NCI-H2081 (cell line): ENCODE measurements at places on chromosomes 7 and 10.

DNA sequence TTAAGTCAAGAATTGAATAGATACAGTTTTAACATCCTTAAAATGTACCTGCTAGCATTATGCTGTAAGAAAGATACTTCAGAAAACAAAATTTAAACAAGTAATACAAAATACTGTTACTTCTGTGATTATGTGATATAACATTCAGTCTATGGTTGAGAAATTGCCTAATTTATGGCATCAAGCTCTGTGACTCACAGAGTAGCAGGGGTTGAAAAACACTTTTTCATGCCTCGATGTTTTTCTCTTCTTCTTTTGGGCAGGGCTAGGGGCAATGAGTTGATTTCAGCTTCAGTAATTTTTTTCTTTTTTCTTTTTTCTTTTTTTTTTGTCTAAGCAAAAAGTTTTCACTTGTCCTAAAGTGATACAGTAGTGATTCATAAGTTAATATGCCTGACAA, 209.2 kb downstream of the MBL2 start:
- DNase-seq, result no peak

GRCh38 chr10:113020838-113021237, 70.8 kb downstream of the TCF7L2 start:
- DNase-seq, result peak; percentile 58

DNA sequence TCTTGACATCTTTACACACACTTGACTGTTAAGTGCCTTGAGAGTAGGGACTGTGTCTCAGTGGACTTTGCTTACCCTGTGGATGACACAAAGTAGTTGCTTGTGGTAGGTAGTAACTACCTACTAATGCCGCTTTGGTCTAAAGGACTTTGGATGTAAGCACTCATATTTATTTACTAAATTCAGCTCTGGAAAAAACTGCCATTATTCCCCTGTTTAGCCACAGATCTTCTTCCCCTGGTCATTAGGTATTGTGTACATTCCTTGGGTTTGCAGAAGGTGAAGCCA, 2.8 kb upstream of the VDAC2 start:
- no peak for DNase-seq

DNA sequence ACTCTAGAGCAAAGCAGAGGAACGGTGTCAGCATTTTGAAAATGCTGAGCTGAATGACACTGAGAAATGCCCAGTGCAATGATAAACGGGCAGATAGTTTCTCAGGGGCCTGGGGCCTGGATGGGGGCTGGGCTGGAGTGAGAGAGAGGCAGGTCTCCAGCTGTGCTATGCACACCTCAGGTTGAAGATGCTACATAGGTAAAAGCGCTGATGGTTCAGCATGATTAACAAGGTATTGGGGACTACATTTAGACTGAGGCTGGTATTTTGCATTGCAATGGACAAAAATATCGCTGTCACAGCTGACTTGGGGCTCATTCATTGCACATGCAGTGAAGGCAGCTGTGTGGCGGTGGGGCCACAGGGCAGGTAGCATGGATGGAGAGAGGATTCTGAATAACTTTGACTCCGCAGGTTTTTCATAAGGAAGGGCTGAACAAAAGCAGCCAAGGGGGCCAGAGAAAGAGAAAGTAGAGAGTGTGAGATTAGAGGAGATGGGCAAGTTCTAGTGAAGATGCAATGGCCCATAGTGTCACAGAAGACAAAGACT, 290.8 kb upstream of the ZNF32 start:
- no peak for DNase-seq

DNA sequence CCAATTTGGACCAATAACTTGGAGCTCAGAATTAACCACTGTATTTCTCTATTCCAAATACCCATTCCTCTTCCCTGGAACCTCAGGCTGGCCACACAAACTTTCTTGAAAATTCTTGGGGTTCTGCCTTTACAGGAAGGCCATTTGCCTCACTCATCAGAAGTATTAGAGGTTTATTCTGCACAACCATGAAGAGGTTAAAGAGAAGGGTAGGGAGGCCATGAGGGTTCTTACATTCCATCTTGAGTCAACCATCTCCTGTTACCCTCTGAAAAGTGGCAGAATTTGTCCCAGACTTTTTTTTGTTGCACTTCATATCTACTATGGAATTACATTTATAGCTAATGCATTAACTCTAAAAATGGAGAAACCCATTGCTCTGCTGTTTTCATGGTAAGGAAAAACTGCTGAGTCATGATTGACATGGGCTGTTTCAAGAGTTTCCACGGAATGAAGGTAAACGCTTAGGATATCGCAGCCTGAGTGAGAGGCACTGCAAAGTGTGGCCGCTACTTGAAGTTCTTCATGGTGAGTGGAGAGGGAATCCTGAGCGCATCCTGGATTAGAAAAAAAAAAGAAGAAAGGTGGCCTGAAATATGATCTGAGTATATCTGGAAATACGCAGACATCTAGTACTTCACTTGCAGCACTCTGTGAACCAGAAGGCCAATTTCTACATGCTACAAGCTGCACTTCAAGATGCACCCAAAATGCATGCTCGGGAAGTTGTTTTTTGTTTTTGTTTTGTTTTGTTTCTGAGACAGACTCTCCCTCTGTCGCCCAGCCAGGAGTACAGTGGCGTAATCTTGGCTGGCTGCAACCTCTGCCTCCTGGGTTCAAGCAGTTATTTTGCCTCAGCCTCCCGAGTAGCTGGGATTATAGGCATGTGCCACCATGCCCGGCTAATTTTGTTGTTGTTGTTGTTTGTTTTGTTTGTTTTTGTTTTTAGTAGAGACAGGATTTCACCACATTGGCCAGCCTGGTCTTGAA, 83.7 kb downstream of the KIAA1217 start:
- no peak for DNase-seq

DNA sequence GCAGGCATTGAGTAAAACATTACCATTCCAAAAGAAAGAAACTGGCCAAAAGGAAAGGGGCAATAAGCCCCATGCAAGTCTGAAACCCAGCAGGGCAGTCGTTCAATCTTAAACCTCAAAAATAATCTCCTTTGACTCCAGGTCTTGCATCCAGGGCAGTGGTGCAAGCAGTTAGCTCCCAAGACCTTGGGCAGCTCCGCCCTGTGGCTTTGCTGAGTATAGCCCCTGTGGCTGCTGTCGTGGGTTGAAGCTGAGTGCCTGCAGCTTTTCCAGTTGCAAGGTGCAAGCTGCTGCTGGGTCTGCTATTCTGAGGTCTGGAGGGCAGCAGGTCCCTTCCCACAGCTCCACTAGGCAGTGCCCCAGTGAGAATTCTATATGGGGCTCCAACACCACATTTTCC, 580.1 kb upstream of the AUTS2 start:
- no peak for DNase-seq

- no peak for DNase-seq
These were observed 14.7 kb downstream of the CALCR start for GRCh38 chr7:93559639-93560491.

- DNase-seq, result no peak
These were observed 22.7 kb upstream of the AKR1B10 start for GRCh38 chr7:134504660-134505164.

GRCh38 chr10:46068117-46068516, 22.0 kb upstream of the MSMB start:
- DNase-seq, result no peak

DNA sequence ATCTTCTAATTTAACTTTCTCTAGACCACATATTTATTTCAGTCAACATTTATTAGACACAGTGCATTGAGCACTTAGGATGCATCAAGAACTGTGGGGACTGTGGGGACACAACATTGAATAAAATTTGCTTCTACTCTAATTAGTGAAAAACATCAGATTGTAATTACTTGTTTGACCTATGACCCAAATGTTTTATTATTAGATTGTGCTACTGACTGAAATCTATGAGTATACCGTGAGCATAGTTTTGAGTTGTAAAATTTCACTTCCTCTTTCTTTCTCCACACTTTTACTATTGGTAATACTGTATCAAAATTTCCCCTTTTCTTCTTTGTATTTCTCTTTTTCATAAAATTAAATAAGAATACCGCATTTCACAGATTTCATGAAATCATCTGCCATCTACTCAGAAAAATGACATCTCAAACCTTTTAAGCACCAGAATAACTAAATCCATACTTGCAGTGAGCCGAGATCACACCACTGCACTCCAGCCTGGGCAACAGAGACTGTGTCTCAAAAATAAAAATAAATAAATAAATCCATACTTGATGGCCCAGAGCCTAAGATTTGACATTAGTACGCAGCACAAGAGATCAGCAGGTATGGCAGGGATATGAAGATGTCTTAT, 25.4 kb upstream of the INPP5F start:
- no peak for DNase-seq

DNA sequence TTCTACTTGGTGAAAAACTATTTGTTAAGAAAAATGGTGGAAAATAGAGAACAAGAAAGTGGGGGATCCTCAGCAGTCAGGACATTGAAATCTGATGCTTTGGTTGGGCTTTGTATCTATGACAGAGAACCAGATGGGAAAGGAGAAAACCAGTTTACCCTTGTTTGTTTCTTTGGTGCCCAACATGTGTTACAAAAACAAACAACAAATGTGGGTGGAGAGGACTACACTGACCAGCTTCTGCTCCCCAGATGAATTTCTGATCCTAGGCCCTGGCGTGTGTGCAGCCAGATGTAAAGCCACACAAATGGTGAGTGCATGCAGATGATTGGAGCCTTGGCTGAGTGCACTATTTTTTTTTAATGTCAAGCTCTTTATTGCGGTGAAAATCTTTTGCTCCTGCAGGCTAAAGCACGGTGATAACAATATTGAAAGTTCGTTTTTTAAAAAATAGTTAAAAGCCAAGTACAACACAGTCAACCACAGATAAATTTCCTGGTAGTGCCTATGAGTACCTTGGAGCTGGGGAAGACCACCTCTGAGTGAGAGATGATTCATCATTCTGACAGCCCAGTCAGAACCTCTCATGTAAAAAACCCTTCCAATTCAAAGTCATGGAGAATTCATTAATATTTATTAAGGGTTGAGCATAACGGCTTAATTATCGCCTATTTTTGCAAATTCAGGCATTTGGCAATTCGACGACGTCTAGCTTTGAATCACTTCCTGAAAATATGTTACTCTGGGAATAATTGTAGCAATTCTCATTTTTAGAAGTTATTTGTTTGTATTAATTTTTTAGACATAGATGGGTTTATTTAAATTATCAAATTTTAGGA, 163.7 kb downstream of the AGMO start:
- no peak for DNase-seq

- no peak for DNase-seq
These were observed 27.1 kb upstream of the AKAP9 start for GRCh38 chr7:91913612-91914011.

DNA sequence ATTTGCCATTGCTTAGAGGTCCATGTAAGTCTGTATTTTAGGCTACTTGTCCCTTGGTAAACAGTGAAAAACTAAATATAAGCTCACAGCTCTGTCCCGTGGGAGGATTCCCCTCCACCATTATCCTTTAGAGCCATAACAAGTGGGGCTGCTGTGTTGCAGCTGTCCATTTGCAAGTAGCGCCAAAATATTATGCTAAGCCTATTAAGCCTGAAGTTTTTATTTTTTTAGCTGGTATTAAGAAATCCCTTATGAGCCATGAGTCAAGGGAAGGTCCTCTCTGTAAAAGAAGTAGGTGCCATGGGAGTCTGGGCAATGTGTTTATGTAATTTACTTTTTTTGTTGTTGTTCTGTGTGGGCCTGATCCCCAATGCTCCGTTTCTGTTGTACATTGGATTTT, 183.9 kb downstream of the THSD7A start:
- no peak for DNase-seq

DNA sequence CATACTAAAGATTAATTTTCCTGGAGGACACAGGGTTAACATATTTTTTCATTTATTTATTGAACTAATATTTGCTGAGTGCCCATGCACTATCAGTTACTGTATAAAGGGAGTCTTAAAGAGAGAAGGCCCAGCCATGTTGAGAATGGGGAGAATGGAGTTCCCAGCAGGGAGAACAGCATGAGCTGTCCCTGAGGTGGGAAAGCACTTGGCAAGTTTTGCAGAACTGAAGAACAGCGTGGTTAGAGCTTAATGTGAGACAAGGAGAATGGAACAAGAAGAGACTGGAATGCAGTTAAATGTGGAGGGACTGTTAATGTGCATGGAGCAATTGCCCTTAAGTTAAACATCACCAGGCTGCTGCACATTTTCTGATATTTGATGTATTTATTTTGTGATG, 435.4 kb downstream of the SUGCT start:
- DNase-seq, result no peak

DNA sequence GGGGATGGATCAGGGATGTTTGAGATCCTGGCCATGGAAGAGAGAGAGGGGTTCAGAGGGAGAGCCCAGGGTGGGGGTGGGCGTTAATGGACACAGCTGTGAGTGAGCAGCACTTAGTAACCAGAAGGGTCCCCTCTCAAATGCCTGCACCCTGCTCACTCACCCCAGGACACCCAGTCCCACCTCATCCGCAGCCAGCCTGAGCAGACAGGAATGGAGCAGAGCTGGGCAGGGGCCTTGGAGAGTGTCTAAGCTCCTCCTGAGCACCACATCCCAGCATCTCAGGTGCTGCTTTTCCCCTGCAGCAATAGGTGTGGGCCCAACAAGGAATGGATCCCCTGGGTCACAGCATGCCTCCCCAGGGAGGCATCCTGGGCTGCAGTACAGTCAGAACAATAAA, 5.3 kb downstream of the FAM24A start:
- DNase-seq, result no peak

GRCh38 chr7:96708872-96709271, 774 bp downstream of the SEM1 start:
- no peak for DNase-seq

GRCh38 chr10:79502561-79503309, 9.6 kb upstream of the EIF5AL1 start:
- peak; percentile 5 for DNase-seq

DNA sequence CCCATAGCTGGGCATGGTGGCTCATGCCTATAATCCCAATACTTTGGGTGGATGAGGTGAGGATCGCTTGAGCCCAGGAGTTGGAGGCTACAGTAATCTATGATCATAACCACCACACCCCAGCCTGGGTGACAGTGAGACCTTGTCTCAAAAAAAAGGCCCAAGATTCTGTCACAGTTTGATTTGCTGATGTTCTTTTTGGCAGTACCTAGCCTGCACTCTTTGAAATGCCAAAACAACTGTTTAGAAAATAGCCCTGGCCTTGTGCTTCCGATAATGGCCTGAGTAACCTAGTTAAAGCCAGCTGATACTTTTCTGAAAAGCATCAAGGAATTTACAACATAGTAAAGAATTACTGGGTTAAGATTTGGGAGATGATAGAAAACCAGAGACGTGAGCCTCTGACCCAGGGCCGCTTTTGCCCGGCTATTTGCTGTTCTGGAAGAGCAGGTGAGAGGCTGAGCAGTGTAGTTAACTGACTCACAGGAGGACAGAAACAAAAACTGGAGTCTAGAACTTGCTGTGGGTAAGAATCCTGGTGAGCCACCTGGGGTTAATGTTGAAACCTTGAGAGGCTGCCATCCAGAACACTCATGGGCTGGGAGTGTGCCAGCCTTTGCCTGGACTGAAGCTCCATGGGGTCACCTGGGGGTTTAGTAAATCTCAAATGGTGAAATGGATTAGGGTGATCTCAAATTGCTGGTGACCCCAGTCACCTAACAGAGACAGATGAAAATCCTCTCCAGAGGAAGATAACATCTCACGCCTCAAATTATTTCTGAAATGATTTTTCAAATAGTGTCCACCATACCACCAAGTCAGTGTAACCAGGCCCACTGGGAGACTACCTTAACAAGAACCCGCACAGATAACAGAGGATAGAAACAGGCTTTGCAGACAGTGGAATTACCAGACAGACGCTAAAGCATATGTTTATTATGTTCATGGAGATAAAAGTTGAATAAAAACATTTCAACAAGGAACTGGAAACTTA, 51.8 kb downstream of the GALNT11 start:
- no peak for DNase-seq

- DNase-seq, result no peak
These were observed 830.2 kb upstream of the SORCS1 start for GRCh38 chr10:107994621-107995270.
